G401 (cell line): ENCODE measurements at places on chromosomes 3 and 15.

DNA sequence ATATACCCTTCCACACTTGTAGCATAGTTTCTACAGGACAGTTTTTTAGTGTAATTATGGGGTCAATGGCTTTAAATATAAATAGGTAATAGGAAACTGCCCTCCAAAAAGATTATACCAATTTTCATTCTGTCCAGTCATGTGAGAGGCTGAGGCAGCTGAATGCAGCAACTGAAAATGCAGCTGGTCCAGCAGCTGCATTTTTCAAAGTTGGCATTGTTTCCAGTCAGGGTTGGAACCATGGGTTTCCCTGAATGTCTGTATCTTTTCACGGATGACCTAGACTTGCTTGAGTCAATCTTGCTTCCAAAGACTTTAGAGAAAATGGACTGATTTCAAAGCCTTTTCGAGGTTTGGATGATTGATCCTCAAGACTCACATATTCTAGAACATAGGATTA is 9.9 kb upstream of the KNL1 start:
- DNase-seq = no peak

GRCh38 chr15:77419836-77420609 is at the start of gene PEAK1:
PEAK1 (minus strand) TSS chr15:77420104; CDS start chr15:77181926, 238,178 bp downstream.
- peak; percentile 99 for DNase-seq

DNA sequence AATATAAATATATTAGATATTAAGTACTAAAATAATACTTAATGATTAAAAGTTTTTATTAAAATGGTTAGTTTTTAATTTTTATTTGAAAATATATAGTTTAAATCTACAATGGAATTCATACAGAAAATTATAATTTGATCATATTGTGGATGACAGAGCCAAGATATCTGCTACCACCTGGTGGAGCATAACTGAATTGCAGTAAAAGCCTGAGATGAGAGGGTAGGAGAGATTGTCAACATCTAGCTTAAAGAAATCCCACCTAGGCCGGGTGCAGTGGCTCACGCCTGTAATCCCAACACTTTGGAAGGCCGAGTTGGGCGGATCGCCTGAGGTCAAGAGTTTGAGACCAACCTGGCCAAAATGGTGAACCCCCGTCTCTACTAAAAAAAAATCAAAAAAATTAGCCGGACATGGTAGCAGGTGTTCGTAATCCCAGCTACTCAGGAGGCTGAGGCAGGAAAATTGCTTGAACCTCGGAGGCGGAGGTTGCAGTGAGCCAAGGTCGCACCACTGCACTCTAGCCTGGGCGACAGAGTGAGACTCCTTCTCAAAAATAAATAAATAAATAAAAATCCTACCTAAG is 25.1 kb upstream of the CSTA start:
- DNase-seq = no peak

- peak; percentile 32 for DNase-seq
Observed at GRCh38 chr3:122942937-122943827, 84.4 kb downstream of the SEMA5B start.

GRCh38 chr3:57077630-57078343 is 17.3 kb downstream of the SPATA12 start:
- DNase-seq = no peak

- peak; percentile 38 for DNase-seq
Observed at GRCh38 chr3:131543714-131544113, 40.9 kb upstream of the MRPL3 start.

- peak; percentile 82 for DNase-seq
Observed at GRCh38 chr3:39188271-39189149, 3.9 kb downstream of the XIRP1 start.

- DNase-seq = peak; percentile 70
Observed at GRCh38 chr3:1908651-1909445, 189.8 kb upstream of the CNTN4 start.

GRCh38 chr3:195868336-195868865 is 40.0 kb downstream of the TNK2 start:
- no peak for DNase-seq

- DNase-seq = no peak
Observed at GRCh38 chr3:194161131-194162045, 25.4 kb downstream of the HES1 start.

DNA sequence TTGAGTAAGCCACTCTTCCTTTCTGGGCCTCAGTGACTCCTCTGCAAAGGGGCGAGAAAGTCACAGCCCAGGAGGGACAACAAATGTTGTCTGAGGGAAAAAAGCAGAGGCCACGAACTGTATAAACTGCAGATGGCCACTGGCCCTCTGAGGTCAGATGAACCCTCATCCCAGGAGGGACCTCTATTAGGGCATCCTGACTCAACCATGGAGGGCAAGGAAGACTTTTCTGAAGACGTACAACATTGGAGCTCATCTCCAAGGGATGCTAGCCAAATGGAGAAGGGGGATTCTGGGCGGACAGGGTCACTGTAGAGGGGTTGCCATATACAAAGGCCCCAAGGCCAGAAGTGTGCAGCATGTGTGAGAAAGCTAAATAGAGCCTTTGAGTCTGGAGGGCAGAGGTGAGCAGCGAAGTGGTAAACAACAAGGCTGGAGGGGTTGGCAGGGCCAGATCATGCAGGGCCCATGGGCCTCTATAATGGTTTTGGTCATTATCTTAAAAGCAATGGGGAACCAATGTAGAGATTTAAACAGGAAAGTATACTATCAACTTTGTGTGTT is 16.7 kb downstream of the GRAMD2A start:
- DNase-seq = no peak

GRCh38 chr3:193853511-193854219 is 260.7 kb downstream of the OPA1 start:
- no peak for DNase-seq

- DNase-seq = no peak
Observed at GRCh38 chr3:110579840-110580550, 491.6 kb upstream of the NECTIN3 start.

GRCh38 chr15:44588541-44588940 is 51.6 kb downstream of the EIF3J start:
- no peak for DNase-seq

DNA sequence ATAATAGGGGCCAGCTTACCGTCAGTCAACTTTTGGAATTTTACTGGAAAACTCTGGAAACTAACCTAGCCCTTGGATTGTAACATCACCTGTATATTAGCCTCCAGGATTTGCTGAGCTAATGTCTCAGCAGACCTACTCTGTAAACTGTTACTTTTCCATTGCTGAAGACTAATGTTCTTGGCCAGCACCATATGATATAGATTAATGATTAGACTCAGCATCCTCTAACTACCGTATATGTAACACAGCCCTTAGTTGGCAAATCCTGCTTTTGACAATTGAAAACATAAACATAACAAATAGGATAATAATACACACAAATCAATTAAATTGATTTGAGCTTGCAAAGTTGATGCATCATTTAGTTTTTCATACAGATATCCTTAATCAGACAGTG is 26.6 kb upstream of the GBE1 start:
- DNase-seq = no peak

DNA sequence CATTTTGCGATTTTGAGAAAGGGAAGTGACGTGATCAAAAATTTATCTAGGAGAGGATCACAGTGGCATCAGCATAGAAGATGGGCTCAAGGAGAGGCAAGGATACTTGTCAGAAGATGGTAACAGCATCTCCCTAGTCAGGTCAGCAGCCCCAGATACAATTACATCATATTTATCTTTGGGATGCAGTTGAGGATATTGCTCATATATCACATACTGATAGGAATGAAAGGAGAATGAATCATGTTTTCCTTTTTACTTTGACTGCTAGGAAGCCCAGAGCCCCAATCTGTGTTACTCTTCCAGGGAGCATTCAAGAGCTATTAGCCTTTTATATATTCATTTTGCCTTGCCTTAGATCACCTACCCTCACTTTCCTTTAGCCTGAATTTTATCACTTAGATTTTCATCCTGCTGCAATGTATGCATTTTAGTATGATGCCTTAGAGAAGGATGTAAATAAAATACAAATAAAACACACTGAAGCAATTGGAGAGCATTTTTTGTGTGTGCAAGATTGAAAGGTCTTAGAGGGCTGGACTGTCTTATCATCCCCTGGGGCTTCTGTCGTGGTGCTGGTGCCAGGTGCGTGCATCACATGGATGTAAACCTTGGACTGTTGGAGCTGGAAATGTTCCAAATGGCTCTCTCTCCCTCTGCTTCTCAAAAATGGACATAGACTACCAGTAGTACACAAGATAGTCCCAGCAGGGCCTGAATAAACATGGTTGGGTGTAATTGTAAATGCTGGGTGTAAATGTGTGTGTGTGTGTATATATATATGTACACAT is 40.3 kb downstream of the CORO2B start:
- peak; percentile 76 for DNase-seq

DNA sequence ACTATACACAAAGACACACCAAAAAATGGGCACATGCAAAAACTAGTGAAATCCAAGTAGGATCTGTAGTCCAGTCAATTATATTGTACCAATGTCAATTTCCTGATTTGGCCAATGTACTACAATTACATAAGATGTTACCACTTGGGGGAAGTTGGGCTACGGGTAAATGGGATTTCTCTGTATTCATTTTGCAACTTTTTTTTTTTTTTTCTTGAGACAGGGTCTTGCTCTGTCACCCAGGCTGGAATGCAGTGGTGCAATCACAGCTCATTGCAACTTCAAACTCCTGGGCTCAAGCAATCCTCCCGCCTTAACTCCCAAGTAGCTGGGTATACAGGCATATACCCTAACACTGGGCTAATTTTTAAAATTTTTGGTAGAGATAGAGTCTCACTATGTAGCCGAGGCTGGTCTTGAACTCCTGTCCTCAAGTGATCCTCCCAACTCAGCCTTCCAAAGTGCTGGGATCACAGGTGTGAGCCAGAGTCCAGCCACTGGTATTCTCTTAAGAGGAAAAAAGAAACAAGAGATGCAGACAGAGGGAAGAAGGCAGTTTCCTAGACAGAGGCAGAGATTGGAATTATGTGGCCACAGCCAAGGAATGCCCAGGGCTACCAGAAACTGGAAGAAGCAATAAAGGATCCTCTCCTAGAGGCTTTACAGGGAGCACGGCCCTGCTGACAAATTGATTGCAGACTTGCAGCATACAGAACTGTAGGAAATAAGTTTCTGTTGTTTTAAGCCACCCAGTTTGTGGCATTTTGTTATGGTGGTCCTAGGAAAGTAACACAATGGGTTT is 33.3 kb downstream of the TFDP2 start:
- DNase-seq = no peak

GRCh38 chr3:190597291-190597690 is 83.4 kb downstream of the IL1RAP start:
- DNase-seq = no peak

DNA sequence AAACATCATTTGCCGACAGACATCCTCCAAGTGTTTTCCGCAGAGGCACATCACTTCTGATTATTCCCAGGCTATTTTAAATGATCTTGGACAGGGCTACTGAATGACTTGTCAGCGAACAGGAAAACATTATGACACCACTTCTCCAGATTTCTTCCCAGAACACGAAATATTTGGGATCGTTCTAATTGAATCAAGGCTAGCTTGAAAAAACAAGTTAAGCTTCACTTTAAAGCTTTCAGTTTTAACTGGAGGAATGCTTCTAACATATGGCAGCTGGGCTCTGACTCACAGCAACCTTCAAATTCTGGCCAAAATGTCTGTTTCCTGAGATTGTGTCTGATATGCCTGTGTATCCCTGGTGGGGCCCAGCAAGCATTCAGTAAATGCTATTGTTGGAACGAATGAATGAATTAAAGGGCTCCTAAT is 127.0 kb upstream of the ICE2 start:
- DNase-seq = peak; percentile 78

DNA sequence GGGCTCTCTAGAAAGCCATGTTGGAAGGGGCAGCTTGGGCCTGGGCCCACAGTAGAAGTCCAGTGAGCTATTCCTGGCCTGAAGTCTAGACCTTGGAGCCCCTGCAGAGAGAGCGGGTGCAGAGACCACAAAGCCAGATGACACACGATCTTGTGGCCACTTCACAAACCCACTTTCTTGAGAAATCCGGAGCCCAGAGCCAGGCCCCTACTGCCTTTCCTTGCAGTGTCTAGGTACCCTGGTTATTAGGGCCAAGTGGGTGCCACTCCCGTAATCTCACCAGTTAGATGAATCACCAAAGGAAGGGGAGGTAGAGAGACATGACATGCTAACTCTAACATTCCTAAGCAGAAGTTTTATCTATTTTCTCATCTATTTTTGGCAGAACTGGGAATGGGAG is 72.5 kb upstream of the ADAMTSL3 start:
- DNase-seq = no peak

DNA sequence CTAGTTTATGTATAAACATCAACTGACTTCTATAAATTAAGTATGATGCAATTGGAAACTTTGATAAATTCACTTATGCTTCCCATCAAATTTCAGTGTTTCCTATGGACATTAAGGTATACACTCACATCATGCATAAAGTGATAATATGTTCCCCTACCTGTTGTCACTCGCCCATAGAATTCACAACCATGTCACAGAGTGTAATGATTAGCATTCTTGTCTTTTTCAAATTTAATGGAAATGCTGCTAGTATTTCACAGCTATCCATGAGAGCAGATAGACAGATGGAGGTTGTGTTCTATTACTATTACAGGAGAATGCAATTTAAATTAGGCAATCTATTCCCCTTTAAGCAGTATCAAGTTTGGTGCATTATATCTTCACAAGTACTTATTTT is 984 bp downstream of the PLSCR4 start:
- peak; percentile 13 for DNase-seq

GRCh38 chr3:136251511-136251910 is 1.4 kb downstream of the PCCB start:
- DNase-seq = no peak

- peak; percentile 77 for DNase-seq
Observed at GRCh38 chr15:36501063-36501678, 78.3 kb upstream of the CDIN1 start.

GRCh38 chr3:128145279-128145678 is 8.0 kb upstream of the EEFSEC start:
- no peak for DNase-seq

- DNase-seq = no peak
Observed at GRCh38 chr15:32717426-32718226, at the start of gene GREM1. GREM1 (plus strand) TSS chr15:32718004; CDS start chr15:32730691, 12,687 bp downstream.

DNA sequence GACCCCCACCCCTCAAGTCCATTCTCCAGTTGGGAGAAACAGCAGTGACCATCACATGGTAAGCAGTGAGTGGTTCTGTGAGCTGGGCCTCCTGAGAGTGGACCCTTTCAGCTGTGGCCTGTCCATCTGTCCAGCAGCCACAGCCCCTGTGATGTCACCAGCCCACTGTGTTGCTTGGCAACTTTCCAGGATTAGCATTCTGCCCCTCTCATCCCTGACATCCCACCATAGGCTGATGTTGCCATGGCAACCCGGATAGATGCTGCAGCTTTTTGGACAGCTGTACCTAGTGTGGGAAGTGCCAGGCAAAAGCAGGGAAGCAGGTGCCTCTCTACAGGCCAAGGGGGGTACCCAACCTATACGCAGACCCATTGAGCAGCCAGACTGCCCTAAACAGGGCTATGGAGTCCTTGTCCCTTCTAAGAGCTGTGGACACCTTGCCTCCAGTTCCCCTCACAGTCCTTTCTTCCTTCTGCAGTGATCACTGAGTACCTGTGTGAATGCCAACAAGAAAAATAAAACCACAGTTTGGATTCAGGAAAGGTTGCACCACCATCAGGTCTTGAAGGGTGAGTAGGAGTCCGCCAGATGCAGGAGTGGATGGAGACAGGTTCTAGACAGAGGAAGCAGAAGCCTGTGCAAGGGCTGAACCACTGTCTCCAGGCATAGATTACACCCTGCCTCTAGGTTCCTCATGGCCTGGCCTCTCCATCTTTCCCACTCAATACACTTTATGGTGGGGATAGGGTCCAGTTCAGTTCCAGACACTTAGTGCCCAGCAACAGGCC is at the start of gene DNAH1:
TSS of gene DNAH1 (plus strand) at position 343 of the 788 bp plus-strand sequence. CDS start 6,124 bp downstream, outside the sequence.
- no peak for DNase-seq

- no peak for DNase-seq
Observed at GRCh38 chr3:175447521-175447920, 588.4 kb downstream of the NAALADL2 start.
